ENCODE measurements at places on chromosomes 13 and 19.

- no peak for DNase-seq
These were observed 13.8 kb downstream of the YJU2 start for GRCh38 chr19:4260613-4261191.

DNA sequence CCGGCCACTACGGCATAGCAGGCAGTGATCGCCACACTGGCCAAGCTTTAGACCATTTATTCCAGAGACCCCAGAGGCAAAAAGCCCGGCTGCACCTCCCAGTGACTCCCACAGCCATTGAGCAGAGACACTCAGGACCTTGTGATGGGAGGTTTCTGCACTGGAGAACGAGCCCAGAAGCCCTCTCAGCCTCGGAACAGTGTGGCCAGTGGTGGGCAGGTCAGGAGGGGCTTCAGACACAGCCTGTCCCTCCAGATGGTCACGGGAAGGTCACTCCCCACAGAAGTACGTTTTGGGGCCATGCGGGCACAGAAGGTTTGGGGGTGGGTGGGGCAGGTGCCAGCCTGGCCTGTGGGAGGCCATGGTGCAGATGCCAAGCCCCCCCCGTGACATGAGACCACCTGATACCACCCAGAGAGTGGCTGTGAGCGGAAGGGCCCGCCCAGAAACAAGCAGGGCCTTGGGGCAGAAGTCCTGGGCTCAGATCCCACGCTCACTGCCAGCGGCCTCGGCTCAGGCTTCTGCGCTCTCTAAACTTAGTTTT, 599 bp upstream of the F10 start:
- no peak for DNase-seq

- no peak for DNase-seq
These were observed 2.3 kb upstream of the DACH1 start for GRCh38 chr13:71869274-71869673.

DNA sequence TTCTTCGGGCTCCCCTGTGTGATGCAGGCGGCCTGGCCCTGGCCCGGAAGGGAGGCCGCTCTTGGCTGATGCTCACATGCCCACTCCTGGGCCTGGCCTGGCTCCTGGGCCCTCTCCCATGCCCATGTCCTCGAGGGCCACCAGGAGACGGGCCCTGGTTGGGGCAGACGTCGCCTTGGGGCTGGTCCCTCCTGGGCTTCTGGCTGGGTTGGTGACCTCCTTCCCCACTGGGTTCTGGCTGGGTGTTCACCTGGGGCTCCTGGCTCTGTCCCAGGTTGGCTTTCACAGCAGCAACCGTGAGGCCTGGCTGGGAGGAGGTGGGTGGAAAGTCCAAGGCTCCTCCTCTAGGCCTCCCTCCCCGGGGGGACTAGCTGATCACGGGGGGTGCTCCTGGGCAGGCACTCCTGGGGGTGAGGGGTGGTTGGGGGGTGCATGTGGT, 15.5 kb upstream of the SLC7A10 start:
- no peak for DNase-seq

DNA sequence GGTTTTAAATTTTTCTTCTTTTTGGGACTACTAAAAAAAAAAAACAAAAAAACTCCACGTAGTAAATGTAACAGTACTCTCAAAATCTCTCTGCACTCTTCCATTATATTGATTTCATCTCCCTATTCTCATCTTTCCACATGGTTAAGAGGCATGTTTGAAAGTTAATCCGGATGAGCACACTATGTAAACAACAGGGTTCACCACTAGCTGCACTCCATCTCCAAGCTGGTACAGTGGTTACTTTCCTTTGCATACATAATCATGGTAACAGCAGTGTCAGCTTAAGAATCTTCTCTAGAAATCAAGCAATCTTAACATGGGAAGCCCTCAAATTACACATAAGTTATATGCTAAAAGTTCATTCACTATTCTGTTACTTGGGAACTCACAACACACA, 92.6 kb downstream of the MIPEP start:
- no peak for DNase-seq

DNA sequence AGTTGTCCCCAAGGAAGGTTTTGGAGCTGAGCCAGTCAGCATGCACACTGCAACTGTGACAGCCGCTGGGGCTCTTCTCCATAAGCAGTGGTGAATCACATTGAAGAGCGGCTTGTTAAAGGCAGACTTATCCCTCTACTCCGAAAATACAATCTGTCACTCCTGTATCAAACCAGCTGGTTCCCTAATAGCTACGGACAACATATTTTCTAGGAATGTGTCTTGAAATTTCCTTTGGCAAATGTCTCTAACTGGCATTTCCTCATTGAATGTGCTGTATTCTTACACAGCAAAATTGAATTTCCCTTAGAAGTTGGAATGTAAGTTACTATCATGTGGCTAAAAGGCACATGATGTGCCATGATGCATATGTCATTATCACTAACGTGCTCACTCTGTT, 104.0 kb upstream of the GPR12 start:
- DNase-seq, result no peak

DNA sequence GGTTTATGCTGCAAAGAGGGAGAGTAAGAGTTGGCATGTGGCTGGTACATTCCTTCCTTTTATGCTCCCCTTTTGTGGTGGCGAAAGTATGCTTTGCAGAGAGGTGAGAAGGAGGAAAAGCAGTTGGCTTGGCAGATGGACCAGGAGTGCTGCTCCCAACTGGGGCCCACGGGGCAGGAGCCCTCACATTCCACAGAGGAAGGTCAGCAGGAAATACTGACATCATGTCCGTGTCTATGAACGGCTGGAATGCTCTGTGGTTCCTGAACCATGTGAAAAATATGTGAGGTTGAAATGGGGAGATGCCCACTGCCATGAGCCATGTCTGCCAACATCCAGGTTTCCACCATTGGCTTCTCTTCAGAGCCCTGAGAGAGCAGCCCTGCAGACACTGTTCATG, 33.3 kb upstream of the GAS6 start:
- no peak for DNase-seq

- DNase-seq, result no peak
These were observed at the start of gene COX7A1 for GRCh38 chr19:36152352-36153091. TSS of gene COX7A1 (minus strand) at chr19:36152447. CDS start at chr19:36152407, 40 bp downstream.

DNA sequence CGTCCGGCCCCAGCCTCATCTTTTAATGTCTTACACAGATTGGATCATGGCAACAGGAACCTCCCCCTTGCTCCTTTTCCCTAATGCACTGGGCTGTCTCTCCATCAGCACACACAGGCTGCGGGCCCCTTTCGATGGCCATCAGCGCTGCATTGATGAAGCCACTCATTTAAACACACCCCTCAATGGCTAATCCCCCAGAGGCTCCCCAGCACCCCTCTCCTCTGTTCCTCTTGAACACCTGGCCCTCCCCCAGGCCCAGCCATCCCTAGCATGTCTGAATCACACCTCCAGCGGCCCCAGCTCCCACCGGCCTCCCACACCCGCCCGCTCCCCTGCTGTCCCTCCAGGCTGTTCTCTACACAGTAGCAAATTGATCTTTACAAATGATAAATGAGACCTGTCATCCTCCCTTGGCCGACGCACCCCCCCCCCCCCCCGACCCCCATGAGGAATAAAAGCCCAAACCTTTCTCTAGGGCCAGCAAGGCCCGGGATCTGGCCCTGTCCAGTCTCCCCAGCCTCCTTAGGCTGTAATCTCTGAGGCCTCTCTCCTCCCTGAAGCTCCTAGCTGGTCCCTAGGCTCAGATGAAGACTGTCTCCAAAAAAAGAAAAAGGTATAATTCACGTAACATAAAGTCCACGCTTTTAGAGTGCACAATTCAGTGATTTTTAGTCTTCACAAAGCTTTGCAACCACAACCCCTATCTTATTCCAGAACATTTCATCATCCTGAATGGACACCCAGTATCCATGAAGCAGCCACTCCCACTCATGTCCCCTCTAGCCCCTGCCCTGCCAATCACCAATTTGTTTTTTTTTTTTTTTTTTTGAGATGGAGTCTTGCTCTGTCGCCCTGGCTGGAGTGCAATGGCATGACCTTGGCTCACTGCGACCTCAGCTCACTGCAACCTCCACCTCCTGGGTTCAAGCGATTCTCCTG, 7.4 kb downstream of the RPL28 start:
- no peak for DNase-seq

- no peak for DNase-seq
These were observed 1.2 kb upstream of the CFD start for GRCh38 chr19:858284-858683.

- no peak for DNase-seq
These were observed 63.9 kb downstream of the STK24 start for GRCh38 chr13:98512774-98513665.

- no peak for DNase-seq
These were observed 4.6 kb upstream of the CDC42EP5 start for GRCh38 chr19:54477650-54478049.

GRCh38 chr13:89457977-89458376, 1786.8 kb downstream of the SLITRK5 start:
- DNase-seq, result no peak

- no peak for DNase-seq
These were observed 191.4 kb downstream of the POSTN start for GRCh38 chr13:37407156-37407555.

DNA sequence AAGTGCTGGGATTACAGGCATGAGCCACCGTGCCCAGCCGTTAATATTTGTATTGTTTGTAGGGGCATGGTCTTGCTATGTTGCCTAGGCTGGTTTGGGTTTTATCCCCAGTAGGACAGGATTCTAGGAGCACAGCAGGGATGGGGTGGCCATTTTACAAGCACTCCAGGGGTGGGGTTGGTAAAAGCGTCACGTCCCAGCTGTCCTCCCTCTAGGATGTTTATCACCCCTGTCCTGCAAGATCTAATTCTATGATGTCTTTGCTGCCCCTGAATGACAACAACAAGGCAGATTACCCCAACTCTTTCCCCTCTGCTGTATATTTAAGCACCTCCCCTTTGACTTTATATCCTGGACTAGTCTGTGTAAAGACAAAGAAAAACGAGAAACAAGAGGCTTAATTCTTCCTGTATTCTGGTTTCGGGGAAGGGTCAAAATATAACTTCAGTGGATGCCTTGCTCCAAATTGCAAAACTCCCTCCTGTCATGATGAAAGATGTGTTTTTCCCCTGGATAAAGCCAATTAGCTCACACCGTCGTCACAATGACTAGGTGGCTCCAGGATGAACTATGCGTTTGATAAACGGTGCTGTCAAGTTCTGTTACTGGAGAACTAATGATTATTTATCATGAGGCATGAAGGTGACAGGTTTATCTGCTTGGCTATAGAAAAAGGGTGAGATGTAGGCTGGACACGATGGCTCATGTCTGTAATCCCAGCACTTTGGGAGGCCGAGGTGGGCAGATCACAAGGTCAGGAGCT, 27.8 kb upstream of the OR1M1 start:
- DNase-seq, result no peak

DNA sequence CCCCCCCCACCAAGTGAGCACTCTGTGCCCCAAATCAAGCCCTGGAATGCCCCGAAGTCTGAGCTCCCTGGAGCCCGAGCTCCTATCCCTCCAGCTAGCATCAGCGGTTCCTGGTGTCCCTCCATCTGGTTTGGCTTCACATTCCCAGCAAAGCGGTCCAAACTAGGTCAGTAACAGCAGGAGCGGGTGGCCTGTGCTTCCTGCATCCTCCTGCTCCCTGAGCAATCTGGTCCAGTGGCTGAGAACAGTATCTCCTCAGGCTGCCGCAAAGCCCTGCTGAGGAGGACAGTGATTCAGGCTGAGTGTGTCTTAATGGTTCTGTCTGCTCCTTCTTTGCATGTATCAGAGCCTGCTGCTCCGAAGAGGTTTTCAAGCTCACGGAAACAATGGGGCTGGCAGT, 25.9 kb downstream of the RASL11A start:
- DNase-seq, result no peak

DNA sequence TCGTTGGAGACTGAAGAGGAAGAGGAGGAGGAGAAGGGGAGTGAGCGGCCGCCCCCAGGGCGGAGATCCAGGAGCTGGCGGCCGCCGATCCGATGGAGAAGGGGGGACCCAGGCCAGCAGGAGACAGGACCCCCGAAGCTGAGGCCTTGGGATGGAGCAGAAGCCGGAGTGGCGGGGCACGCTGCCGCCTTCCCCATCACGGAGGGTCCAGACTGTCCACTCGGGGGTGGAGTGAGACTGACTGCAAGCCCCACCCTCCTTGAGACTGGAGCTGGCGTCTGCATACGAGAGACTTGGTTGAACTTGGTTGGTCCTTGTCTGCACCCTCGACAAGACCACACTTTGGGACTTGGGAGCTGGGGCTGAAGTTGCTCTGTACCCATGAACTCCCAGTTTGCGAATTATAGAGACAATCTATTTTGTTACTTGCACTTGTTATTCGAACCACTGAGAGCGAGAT, 1.8 kb downstream of the GADD45B start:
- DNase-seq, result peak; percentile 38

- no peak for DNase-seq
These were observed 1.3 kb downstream of the CDX2 start for GRCh38 chr13:27967736-27968315.

GRCh38 chr19:28710278-28710677, 502.7 kb downstream of the UQCRFS1 start:
- DNase-seq, result peak; percentile 54

GRCh38 chr19:2523630-2524311, 47.8 kb downstream of the GADD45B start:
- no peak for DNase-seq

DNA sequence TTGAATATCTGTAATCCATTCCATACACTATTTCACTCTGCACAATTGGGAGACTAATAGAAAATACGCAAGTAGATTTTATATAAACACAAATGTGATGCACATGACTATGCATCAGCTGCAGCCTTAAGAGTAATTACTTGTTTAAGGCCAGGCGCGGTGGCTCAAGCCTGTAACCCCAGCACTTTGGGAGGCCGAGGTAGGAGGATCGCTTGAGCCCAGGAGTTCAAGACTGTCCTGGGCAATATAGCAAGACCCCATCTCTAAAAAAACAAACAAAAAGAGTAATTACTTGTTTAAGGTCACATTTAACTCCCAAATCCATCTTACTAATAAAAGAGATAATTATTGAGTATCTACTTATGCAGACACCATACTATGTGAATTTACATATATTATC, 18.0 kb downstream of the IPO5 start:
- DNase-seq, result no peak

DNA sequence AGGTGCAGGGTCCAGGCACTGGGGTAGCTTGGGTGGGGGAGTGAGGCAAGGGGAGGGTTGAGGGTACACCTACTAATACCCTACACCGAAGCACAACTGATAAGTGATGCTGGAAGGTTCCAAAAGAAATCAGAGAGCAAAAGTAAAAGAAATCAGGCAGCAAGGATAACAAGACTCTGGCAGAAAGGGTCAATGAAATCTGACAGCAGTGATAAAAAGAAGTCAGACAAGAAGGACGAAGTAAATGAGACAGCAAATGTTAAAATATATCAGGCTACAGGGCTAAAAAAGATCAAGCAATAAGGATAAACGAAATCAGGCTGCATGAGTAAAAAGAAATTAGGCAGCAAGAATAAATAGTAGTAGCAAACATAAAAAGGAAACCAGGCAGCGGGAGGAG, 4.7 kb downstream of the LRFN3 start:
- no peak for DNase-seq

- no peak for DNase-seq
These were observed 40.0 kb upstream of the TPP2 start for GRCh38 chr13:102556806-102557205.

DNA sequence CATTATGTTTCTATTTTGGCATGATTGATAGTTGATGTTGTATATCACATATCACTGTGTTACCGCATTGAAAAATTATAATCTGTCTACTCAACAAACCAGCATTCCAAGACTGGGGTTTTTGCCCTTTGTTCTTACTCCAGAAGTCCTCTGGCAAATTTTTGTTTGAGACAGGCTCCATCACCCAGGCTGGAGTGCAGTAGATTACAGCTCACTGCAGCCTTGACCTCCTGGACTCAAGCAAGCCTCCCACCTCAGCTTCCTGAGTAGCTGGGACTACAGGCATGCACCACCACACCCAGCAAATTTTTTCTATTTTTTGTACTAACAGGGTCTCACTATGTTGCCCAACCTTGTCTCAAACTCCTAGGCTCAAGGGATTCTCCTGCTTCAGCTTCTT, 741.0 kb downstream of the PCDH9 start:
- no peak for DNase-seq

Data from CD4-positive, alpha-beta T cell treated with Interleukin-21 for 1 hour (primary cell).